ENCODE measurements at places on chromosomes 11 and 22.

GRCh38 chr11:129308241-129308865, 67.3 kb upstream of the BARX2 start:
- no peak for DNase-seq

DNA sequence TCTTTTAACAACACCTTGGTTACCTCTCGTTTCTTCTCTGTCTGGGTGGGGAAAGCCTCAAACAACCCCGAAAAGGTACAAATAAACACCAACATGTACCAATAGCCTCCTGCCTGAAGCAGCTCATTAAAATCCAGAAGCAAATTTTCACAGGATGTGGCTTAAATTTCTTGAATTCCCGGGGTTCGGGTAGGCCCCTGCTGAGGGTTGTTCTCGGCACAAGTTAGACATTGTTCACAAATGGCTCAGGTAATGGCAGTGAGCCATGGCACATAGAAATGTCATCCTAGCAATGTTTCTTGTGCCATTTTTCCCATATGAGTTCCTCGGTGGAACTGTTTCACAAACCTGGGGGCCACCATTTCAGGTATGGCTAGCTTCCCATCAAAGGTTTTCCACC, 19.7 kb upstream of the GLYATL1 start:
- DNase-seq = no peak

DNA sequence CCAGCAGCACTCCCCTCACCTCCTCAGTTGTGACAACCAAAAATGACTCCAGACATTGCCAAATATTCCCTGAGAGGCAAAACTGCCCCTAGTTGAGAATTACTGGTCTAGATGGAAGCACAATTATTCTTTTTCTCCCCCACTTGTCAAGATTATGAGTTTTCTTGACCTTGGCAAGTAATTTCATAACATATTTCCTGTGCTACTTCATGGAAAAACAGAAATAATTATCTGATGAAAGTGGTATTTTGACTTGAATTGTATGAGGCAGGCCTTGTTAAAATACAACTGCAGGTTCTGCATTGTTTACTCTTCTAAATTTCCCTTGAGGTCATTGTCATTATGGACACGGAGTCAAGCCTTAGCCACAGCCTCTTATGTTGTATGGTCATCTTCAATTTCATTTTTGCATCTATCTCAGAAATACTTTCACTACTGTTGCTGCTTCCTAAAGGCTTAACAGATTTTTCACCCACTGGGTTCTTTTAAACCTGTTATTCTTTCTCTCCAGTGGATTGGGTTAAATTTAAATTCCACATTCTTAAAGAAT, 32.2 kb upstream of the LDLRAD3 start:
- no peak for DNase-seq

DNA sequence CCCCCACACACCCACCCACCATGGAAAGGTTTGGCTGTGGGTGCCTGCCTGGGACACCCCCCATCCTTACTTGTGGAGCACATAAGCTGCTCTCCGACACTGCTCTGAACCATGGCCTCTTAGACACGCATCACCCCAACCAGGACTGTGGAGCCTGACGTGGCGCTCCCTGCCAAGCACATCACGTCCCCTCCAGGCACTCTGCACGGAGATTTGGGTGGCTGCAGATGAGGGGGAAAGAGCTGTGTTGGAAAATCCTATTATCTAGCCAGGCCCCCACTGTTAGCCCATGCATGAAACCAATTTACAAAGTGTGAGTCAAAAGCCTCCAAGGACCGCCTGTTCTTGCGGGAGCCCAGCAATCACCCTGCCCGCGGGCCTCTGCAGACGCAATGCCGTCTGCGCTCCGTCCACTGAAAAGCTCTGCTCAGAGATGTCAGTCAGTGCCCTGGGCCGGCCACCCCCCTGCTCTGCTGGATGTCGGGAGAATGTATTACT, 163.4 kb upstream of the NECTIN1 start:
- DNase-seq = no peak

- DNase-seq = no peak
These were observed 475.1 kb upstream of the LARGE1 start for GRCh38 chr22:34395370-34395769.

- DNase-seq = no peak
These were observed 40.2 kb upstream of the EED start for GRCh38 chr11:86204356-86204755.

DNA sequence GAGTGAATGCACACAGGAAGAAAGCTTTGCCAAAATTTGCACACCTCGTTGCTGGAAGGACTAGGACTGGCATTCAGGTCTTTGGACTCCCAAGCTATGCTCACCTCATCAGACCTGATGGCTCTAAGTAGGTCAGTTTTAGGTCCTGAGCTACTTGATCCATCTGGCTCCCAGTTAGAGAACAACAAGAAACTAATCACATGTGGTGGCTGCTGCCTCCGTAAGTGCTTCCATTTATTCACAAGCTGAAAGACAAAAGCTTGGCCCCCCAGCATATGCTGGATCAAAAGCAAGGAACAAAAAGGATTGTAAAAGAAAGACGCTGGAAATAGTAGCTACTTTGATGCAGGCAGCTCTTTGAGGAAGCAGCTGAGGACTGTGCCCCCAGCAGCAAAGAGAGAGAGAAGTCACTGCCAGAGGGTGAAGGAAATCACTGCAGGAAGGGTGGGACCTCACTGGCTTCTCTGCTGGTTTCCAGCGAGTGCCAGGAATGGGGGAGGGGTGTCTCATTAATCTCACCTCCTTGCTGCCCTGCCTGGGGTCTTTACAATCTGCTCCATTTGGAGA, 268.9 kb downstream of the KIRREL3 start:
- no peak for DNase-seq

DNA sequence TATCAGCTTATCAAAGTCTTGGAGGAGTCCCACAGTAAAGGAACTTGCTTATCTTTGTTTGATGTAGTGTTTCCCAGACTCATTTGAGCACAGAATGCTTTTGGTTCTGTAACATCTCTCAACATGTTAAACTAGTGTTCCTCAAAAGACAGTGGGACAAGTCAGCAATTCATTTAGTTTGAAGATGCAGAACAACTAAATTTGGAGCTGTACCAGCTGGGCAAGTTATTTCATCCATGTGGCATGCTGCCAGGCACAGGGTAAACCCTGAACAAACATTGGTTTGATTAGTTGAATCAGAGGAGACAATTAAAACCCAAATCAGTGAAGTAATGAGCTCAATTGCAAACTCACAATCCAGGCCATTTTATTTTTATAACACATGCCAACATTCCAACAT, 141.2 kb downstream of the CSNK2A3 start:
- no peak for DNase-seq

- peak; percentile 10 for DNase-seq
These were observed 148.3 kb upstream of the POU2AF2 start for GRCh38 chr11:111097191-111097590.

DNA sequence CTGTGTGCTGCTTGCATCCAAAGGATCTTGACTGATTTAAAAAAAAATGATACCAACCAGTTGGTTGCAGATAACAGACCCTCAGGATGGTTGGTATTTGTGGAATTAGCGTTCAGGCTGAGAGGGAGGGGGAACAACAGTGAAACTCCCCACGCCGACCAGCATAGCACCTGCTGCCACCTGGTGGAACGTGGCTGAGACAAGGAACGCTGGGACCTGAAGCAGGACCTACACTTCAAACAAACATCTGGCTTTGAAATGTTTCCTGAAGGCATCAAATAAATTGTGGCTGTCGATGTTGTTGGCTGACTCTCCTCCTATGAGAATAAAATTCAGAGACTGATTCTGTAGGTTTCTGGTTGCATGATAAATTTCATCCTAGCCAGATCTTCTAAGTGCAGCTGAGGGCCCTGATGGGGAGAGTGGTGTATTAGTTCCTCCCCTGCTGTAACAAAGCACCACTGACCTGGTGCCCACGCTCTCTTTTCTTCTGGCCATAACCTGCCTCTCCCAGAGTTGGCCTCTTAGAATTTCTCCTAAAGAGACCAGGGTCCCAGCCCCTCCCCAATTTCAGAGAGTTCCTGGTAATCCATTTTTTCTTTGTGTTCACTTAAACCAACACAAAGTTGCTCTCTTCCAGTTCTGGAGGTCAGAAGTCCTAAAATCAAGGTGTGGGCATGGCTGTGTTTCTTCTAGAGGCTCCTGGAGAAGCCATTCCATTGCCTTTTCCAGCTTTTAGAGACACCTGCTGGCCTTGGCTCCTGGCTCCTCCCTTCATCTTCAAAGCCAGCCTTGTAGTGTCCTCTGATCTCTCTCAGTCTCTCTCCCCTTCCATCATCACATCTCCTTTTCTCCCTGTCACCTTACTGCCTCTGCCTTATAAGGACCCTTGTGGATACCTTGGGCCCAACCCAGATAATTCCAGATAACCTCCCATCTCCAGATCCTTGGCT, 17.3 kb downstream of the APOL2 start:
- no peak for DNase-seq

DNA sequence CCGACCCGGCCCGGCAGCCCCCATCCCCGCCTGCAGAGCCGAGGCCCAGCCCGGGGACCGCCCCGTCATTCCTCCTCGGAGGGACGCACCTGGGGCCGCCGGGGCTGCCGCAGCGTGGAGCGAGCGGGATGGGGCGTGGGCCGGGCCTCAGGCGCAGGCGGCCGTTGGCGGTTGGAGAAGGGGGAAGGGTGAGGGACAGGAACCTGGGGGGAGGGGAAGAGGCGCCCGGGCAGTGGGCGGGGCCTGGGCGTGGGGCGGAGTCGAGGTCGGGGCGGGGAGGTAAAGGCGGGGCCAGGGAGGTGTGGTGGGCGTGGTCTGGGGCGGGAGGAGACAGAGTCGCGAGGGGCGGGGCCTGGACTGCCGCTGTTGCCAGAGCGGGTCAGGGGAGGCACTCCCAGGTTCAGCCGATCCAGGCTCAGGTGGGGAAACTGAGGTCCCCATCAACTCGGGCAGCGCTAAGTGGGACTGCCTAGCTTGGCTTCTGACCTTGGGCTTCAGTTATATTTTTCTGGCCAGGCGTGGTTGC, at the start of gene TESMIN:
TESMIN (minus strand) TSS at position 190 of the 526 bp plus-strand sequence. CDS start 860 bp downstream, outside the sequence.
- DNase-seq = no peak

GRCh38 chr11:27174021-27174420, 133.4 kb downstream of the BBOX1 start:
- DNase-seq = no peak

- DNase-seq = no peak
These were observed 80.2 kb upstream of the NTM start for GRCh38 chr11:131290185-131290584.

- peak; percentile 58 for DNase-seq
These were observed 688 bp downstream of the SERPING1 start for GRCh38 chr11:57597916-57598830.
